ENCODE measurements at places on chromosomes 4 and X.

- no peak for DNase-seq
Measured at GRCh38 chrX:151711787-151712186, 4.0 kb upstream of the FATE1 start.

- DNase-seq: no peak
Measured at GRCh38 chr4:93152491-93152890, 676.1 kb upstream of the ATOH1 start.

DNA sequence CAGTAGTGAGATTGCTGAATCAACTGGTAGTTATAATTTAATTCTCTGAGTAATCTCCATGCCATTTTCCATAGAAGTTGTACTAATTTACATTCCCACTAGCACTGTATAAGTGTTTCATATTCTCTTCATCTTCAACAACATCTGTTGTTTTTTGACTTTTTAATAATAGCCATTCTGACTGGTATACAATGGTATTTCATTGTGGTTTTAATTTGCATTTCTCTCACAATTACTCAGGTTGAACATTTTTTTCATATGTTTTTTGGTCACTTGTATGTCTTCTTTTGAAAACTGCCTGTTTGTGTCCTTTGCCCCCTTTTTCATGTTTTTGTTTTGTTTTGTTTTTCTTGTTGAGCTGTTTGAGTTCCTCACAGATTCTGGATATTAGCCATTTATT, 880.2 kb downstream of the RAPGEF2 start:
- DNase-seq: no peak

- DNase-seq: peak; percentile 79
Measured at GRCh38 chr4:37338972-37339371, 94.4 kb downstream of the NWD2 start.

GRCh38 chr4:148007314-148007760, 275.4 kb downstream of the ARHGAP10 start:
- DNase-seq: no peak

DNA sequence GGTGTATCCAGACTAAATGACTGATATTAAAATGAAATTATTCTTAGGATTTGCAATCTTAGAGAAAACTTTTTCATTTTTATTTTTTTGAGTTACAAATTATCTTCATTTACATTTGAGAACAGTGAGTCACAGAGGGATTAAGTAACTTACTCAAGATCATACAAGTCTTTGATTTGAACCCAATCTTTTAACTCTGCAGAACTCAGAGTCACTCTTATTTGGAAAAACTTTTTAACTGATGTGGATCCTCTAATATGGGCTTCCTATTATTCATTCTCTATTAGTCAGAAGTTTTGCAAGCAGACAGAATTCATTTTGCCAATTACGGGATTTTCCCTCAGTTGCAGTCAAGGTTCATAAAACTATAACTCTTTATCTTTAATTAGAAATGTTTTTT, 20.1 kb downstream of the HPRT1 start:
- DNase-seq: no peak

- DNase-seq: no peak
Measured at GRCh38 chr4:27721193-27721592, 860.6 kb downstream of the STIM2 start.

DNA sequence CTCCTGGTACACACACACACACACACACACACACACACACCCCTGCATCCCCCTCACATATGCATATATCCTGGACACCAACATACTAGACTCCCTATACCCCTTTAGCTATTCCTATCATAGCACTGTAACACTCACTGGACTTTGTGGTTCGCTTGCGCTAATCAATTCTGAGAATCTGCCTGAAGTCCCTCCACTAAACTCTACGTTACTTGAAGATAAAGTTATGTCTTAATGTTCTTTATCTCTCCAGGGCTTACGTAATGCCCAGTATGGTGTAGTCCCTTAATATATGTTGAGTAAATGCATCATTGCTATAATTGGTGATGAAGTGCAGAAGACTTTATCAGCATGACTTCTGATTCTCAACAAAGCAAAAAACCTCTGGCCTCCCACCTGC, 32.3 kb downstream of the PTCHD1 start:
- DNase-seq: no peak

DNA sequence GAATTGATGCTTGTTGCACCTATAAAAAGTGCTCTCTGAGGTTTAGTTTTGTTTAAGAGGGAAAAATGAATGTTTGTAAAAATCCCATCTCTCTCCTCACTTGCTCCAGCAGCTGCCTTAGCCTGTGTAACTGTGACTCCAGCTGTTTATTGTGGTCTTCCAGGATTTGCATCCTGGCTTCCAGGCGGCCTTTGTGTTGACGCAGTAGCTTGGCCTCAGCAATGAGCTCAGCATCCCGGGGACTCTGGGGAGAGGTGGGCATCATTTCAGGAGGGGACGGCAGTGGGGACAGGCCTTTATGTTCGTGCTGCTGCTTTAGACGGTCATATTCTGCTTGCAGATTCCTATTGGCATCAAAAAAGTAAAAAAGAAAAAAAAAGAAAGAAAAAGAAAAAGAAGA, 75.3 kb upstream of the FTHL17 start:
- no peak for DNase-seq

- DNase-seq: no peak
Measured at GRCh38 chrX:151081016-151081415, 95.4 kb upstream of the GPR50 start.

- DNase-seq: no peak
Measured at GRCh38 chr4:8341691-8342090, 72.1 kb downstream of the HTRA3 start.

- DNase-seq: no peak
Measured at GRCh38 chr4:139508581-139509237, 47.3 kb downstream of the SETD7 start.

DNA sequence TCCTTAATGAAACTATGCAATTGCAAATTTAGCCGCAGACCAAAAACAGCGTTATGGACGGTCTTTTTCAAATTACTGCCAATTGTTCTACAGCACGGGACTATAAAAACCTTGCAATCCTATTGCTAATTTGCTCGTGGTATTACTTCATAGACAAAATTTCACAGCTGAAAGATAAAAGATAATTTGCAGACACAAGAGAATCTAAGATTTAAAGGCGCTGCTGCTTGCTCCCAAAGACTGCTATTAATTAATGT, 1.4 kb upstream of the CAMK2D start:
- no peak for DNase-seq

All from NCI-H345 (cell line).